A549 (cell line): ENCODE measurements at places on chromosomes 7 and 10.
A peak's percentile ranks its signal among the peaks of the same experiment; 100 is the strongest.

- DNase-seq: no peak
Observed at GRCh38 chr10:6128591-6129251, 39.9 kb downstream of the RBM17 start.

- DNase-seq: no peak
Observed at GRCh38 chr10:31170636-31171035, 139.0 kb upstream of the ZNF438 start.

DNA sequence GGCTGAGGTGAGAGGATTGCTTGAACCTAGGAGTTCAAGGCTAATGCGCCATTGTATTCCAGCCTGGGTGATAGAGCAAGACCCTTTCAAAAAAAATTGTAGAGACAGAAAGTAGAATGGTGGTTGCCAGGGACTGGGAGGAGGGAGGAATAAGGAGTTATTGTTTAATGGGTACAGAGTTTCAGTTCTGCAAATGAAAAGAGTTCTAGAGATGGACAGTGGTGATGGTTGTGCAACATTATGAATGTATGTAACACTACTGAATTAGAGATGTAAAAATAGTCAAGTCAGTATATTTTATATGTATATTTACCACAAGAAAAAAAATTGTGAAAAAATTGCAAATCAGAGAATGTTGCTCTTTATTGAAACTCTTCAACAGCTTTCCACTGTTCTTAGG lies 266.5 kb upstream of the NPY start:
- DNase-seq: no peak

DNA sequence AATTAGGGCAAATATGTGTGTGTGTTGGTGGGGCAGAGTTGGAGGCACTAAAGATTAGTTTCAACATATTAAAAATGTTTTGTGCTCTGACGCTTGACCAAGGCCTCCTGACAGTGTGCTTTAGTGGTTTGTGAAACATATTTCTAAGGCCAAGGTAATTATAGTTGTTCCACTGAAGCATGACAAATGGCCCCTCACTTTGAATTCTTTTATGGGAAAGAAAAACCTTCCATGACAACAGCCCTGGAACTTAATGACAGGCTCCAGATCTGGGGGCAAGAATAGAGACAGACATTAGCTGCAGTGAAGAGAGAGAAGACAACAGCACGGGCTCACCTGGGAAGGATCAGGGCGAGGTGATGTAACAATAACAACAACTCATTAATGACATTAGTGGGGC lies 155.8 kb downstream of the CHN2 start:
- no peak for DNase-seq

DNA sequence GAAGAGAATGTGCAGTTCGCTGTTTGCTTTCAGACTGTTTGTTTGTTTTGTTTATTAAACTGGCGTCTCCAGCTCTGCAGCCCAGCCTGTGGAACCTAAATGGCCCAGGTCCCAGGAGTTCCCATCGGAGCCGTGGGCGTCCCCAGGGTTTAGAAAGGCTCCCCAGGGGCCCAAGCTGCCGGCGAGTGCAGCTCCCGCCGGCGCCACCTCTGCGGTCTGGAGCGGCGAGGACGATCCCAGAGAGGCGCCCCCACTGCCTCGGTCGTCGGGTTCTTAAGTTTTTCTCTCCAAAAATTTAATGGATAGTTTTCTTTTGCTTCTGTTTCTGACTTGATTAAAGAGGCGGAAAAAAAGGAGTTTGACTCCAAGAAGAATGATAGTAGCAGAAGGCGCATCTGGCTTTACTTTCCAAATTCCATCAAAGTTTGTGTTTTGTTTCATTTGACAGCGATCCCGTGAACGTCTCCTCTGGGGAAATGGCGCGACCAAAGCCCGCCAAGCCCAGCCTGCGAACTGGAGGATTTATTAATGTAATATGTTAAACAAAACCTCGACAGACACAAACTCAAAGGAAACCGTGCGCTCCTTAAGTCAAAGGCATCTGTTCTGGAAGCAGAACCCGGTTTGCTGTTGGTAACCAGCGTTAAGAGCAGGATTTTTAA lies 718 bp upstream of the FZD1 start:
- peak; percentile 15 for DNase-seq

GRCh38 chr10:106978756-106979155 lies 185.8 kb downstream of the SORCS1 start:
- no peak for DNase-seq

DNA sequence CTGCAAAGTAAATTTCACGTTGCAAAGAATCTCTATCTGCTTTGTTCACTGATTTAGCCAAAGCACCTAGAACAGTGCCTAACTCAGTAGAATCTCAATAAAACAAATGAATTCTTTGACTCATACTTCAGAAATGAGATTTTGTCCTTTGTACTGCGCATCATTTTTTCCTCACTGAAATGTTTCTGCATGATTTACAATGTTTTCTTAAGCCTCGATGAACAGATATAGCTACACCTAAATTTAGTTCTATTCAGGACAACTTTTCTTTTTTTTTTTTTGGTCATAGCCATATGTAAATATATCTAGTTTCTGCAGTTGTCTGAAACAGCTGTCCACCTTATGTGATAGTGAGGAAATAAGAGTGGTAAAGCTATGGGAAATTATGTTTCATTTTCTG lies 15.3 kb downstream of the GNAT3 start:
- no peak for DNase-seq

GRCh38 chr7:83426325-83426724 lies 222.6 kb downstream of the SEMA3E start:
- DNase-seq: peak; percentile 4

GRCh38 chr10:19640566-19641263 lies 175.5 kb upstream of the PLXDC2 start:
- no peak for DNase-seq

DNA sequence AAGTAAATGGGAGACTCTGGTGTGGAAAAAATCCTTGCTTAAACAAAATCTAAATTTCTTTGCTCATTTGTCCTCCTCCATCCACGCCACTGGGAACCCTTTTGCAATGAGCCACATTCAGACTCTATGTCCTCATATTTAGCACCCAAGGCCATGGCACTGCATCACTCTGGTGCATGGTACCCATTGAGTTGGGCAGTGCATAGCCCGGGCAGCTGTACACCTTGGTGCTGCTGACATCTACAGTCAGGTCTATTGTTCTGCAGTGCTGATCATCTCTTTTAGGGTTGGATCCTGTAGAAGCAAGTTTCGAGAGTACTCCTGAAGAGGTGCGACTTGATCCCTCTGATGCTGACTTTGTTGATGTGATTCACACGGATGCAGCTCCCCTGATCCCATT lies 6.8 kb downstream of the PNLIPRP1 start:
- DNase-seq: no peak

DNA sequence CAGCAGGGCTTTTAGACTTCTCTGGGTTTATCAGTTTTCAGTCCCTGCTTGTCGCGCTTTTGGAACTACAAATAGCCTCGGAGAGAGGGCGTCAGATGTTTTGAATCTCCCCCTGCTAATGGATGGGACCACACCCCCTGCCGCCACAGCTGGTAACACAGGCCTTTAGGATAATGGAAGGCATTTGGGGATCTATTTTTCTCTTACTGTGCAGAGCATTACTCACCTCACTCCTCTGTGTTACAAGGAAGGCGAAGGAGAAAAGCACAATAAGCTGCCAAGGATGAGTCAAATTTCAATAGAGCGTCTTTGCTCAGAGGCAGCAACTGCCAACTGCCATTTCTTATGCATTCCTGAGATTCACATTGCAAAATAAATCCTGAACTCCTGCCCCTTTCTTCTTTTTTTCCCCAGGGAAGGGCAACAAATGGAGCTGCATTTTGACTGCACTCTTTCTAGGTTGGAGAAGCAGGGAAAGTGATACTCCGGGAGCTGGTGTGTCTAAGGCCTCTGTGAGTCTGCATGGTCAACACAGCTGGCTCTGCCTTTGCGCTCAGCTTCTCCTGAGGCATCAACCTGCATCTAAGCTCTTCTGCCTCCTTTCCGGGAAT lies 31.5 kb upstream of the SMNDC1 start:
- peak; percentile 73 for DNase-seq

DNA sequence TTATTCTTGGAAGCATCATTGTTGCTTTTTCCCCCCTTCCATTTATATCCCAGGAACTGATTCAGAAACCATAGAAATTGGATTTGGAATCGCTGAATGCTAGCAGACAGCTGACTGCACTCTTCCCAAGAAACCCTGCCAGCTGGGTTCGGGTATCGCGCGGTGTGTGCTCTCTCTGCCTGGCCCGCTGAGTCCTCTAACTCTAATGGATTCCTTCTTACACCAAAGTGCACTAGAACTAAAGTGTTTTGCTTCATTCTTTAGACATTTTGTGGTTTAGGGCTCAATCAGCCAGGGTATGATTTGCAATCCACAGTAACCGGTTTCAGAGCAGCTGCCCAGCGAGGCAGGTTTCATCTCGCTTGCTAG lies 92.2 kb downstream of the EGFR start:
- DNase-seq: no peak
